Endodermal cell (in vitro differentiated cells): ENCODE measurements at places on chromosomes 7 and 10. TPM values are rescaled to one million over a fixed set of nuclear protein-coding genes. Genes with fewer than 3 reads are reported as not detected.
A peak's percentile ranks its signal among the peaks of the same experiment; 100 is the strongest.

- H3K27ac ChIP-seq = no peak overlapping the region
- peaks cover 3% of the 10 kb centered on the region for H3K4me1 ChIP-seq
- no peak overlapping the region for H3K4me3 ChIP-seq
- H3K36me3 ChIP-seq = no peaks in the 10 kb centered on the region
- DNase-seq = no peak
These were observed 25.4 kb downstream of the PDGFA start for GRCh38 chr7:494259-494687.

DNA sequence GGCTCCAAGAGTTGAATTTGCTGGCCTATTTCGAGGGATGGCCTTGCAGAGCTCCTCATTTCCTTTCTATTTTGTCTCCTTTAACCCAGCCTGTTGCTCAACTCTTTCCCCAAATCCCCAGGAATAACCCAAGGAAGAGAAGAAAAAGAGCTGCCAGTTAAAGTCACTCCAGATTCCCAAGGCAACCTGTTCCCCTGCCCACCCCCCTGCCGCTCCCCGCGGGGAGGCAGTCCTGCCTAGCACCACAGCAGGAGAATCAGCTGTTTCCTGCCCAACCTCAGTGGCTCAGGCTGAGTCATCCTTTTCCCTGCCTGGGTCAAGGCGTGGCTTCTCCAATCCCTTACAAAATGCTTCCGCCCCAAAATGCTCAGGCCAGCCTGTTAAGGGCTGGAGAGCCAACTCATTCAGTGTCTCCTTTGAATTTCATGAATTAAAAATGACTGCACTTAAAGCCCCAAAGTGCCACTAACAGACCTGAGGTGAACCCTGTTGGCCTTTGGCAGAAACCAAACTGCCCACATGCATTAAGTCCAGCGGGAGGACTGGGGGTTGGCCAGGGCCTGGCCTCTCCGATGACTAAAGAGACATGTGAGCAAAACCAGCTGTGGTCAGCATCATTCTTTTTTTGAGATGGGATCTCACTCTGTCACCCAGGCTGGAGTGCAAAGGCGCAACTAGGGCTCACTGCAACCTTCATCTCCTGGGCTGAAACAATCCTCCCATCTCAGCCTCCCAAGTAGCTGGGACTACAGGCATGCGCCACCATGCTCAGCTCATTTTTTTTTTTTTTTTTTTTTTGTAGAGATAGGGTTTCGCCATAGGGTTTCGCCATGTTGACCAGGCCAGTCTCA is 83.2 kb upstream of the KIF5B start:
- peaks cover 5% of the 10 kb centered on the region for H3K4me1 ChIP-seq
- no peak overlapping the region for H3K27ac ChIP-seq
- H3K4me3 ChIP-seq = no peak overlapping the region
- DNase-seq = peak; percentile 97
- H3K27me3 ChIP-seq = no peaks in the 10 kb centered on the region

DNA sequence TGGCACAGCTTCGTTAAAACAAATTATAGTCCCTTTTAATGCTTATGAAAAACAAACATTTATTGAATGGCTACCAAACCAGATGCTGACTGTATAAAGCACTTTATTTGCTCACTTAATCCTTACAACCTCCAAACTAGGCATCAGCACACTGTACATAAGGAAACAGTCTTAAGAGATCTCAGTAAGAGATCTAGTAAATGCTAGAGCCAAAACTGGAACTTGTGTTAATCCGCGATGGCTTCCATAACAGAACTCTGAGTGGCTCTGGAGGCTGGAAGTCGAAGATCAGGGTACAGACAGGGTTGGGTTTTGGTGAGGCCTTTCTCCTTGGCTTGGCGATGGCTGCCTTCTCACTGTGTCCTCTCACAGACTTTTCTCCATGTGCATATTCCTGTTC is 27.0 kb downstream of the PDZD8 start:
- H3K27me3 ChIP-seq = no peaks in the 10 kb centered on the region
- DNase-seq = no peak
- H3K27ac ChIP-seq = no peak overlapping the region

- no peak overlapping the region for H3K27ac ChIP-seq
- H3K4me1 ChIP-seq = no peaks in the 10 kb centered on the region
- no peaks in the 10 kb centered on the region for H3K27me3 ChIP-seq
- H3K36me3 ChIP-seq = no peaks in the 10 kb centered on the region
- peak; percentile 46 for DNase-seq
- no peak overlapping the region for H3K4me3 ChIP-seq
These were observed 83.1 kb downstream of the THSD7A start for GRCh38 chr7:11748884-11749283.

Gene SUMF2
- total RNA-seq = 124 and 133 TPM in 2 replicates

Gene C10orf105
- total RNA-seq = 0.19 to 0.57 TPM (median 0.33 TPM) in 3 replicates

Gene MCU
- total RNA-seq = 38.6 and 46.1 TPM in 2 replicates

DNA sequence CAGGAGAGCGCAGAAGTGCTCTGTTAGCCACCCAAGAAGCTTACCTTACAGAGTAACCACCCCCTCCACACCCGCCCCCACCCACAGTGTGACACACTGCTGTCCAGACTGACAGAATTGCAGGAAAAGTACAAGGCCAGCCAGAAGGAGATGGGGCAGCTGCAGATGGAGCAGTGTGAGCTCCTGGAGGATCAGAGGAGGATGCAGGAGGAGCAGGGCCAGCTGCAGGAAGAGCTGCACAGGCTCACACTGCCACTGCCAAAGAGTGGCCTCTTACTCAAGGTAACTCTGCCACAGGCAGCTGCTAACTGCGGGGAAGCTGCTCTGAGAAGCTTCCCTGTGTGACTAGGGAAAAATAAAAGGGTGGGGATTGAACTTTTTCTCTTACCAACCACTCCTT is 17.6 kb downstream of the CCDC136 start:
- no peak overlapping the region for H3K4me3 ChIP-seq
- no peaks in the 10 kb centered on the region for H3K27me3 ChIP-seq
- peaks cover 13% of the 10 kb centered on the region for H3K36me3 ChIP-seq
- H3K4me1 ChIP-seq = peaks cover 12% of the 10 kb centered on the region

GRCh38 chr10:125165584-125166573 is 5.5 kb upstream of the CTBP2 start:
- H3K36me3 ChIP-seq = no peaks in the 10 kb centered on the region
- DNase-seq = peak; percentile 34
- no peak overlapping the region for H3K4me3 ChIP-seq
- no peak overlapping the region for H3K27ac ChIP-seq

DNA sequence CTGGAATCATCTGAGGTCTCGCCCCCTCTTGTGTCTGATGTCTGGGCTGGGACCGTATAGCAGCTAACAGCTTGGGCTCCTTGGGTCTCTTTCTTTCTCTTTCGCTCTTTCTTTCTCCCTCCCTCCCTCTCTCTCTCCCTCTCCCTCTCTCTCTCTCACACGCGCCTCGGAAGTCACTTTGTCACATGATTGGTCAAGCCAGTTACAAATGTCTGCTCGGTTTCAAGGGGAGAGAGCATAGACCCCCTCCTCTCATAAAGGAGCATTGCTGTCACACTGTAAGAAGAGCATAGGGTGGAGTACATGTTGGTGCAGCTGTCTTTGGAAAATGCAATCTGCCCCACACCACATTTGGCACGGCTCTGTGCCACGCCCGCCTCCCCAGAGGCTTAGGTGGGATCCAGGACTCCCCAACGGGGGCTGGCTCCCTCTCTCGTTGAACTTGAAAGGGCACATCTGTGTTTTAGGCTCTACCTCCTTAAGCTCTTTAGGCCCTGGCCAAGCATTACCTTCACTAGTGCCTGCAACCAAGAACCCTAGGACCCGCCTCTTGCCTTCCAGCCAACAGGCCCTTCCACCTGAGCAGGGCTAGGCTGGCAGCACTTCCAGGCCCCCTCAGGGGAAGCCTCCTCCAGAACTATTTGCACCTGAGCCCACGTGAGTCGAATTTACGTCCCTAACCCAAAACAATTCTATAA is 61.9 kb upstream of the CACUL1 start:
- H3K27ac ChIP-seq = no peak overlapping the region
- no peaks in the 10 kb centered on the region for H3K4me1 ChIP-seq
- no peaks in the 10 kb centered on the region for H3K27me3 ChIP-seq
- no peak overlapping the region for H3K4me3 ChIP-seq
- DNase-seq = no peak

Gene FAM25G
- total RNA-seq = not detected in 3 replicates

GRCh38 chr7:140631021-140631420 is 9.6 kb downstream of the DENND2A start:
- no peak for DNase-seq
- no peak overlapping the region for H3K4me3 ChIP-seq
- H3K27me3 ChIP-seq = no peaks in the 10 kb centered on the region
- no peaks in the 10 kb centered on the region for H3K36me3 ChIP-seq
- H3K4me1 ChIP-seq = peaks cover 10% of the 10 kb centered on the region
- no peak overlapping the region for H3K27ac ChIP-seq

Gene CTNNA3
- 3.2 to 4.9 TPM (median 4.2 TPM) in 3 replicates for total RNA-seq

Gene ASZ1
- not detected in 2 replicates for total RNA-seq

- DNase-seq = no peak
- no peaks in the 10 kb centered on the region for H3K36me3 ChIP-seq
- no peaks in the 10 kb centered on the region for H3K27me3 ChIP-seq
- no peaks in the 10 kb centered on the region for H3K4me1 ChIP-seq
- H3K27ac ChIP-seq = no peak overlapping the region
These were observed 65.7 kb upstream of the KMT2C start for GRCh38 chr7:152501506-152501905.

Gene OR2A42
- total RNA-seq = not detected in 2 replicates

- no peaks in the 10 kb centered on the region for H3K4me1 ChIP-seq
- H3K36me3 ChIP-seq = no peaks in the 10 kb centered on the region
- H3K4me3 ChIP-seq = no peak overlapping the region
- H3K27ac ChIP-seq = no peak overlapping the region
- H3K27me3 ChIP-seq = no peaks in the 10 kb centered on the region
- DNase-seq = no peak
These were observed 1080.9 kb upstream of the C7orf33 start for GRCh38 chr7:147509541-147510200.

Gene TAC1
- total RNA-seq = not detected in 3 replicates

GRCh38 chr10:58177362-58177947 is 90.2 kb downstream of the IPMK start:
- no peaks in the 10 kb centered on the region for H3K36me3 ChIP-seq
- no peak overlapping the region for H3K27ac ChIP-seq
- no peaks in the 10 kb centered on the region for H3K4me1 ChIP-seq
- H3K27me3 ChIP-seq = no peaks in the 10 kb centered on the region

Gene RBM20
- 5.2 and 6.2 TPM in 2 replicates for total RNA-seq

- no peaks in the 10 kb centered on the region for H3K36me3 ChIP-seq
- H3K27ac ChIP-seq = no peak overlapping the region
- H3K27me3 ChIP-seq = peaks cover 20% of the 10 kb centered on the region
- H3K4me3 ChIP-seq = no peak overlapping the region
These were observed 18.6 kb downstream of the ST7 start for GRCh38 chr7:116971869-116972268.

Gene TAS2R4
- total RNA-seq = 1.3 to 2.8 TPM (median 2.5 TPM) in 3 replicates

GRCh38 chr10:846126-846685 is 85.3 kb downstream of the LARP4B start:
- H3K4me3 ChIP-seq = no peak overlapping the region
- DNase-seq = no peak
- H3K27ac ChIP-seq = no peak overlapping the region
- H3K36me3 ChIP-seq = peaks cover 72% of the 10 kb centered on the region
- no peaks in the 10 kb centered on the region for H3K4me1 ChIP-seq
- no peaks in the 10 kb centered on the region for H3K27me3 ChIP-seq

DNA sequence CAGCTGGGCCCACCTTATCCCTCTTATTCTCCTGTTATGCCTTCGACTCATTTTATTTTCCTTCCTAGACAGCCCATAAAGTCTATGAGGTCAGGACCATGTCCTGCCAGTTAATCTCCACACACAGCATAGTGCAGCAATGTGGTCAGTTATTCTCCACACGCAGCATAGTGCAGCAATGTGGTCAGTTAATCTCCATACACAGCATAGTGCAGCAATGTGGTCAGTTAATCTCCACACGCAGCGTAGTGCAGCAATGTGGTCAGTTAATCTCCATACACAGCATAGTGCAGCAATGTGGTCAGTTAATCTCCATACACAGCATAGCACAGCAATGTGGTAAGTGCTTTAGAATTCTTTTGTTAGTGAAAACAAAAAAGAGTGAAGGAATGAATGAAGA is 77.8 kb downstream of the TEX36 start:
- H3K36me3 ChIP-seq = no peaks in the 10 kb centered on the region
- H3K27ac ChIP-seq = no peak overlapping the region
- no peak overlapping the region for H3K4me3 ChIP-seq
- no peaks in the 10 kb centered on the region for H3K4me1 ChIP-seq

- H3K36me3 ChIP-seq = no peaks in the 10 kb centered on the region
- no peak overlapping the region for H3K4me3 ChIP-seq
These were observed 434.7 kb downstream of the TNS3 start for GRCh38 chr7:47147213-47147631.

DNA sequence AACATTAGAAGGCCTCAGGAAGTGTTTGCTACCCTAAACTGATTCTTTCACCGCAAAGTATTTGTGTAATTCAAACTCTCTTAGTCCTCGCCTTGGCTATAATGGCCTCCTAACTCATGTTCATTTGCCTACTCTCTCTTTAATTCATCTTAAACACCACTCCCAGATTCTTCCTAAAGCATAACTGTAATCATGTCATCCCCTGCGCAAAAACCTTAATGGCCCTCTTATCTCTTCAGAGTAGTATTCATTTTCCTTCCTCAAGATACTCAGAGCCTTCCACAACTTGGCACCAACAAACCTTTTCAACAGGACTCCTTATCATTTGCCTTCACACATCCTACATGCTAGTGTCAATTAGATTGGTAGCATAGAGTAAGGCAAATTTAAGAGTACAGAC is 42.9 kb downstream of the CSTF2T start:
- H3K36me3 ChIP-seq = no peaks in the 10 kb centered on the region
- no peak overlapping the region for H3K27ac ChIP-seq
- DNase-seq = no peak
- H3K4me3 ChIP-seq = no peak overlapping the region
- H3K27me3 ChIP-seq = no peaks in the 10 kb centered on the region

DNA sequence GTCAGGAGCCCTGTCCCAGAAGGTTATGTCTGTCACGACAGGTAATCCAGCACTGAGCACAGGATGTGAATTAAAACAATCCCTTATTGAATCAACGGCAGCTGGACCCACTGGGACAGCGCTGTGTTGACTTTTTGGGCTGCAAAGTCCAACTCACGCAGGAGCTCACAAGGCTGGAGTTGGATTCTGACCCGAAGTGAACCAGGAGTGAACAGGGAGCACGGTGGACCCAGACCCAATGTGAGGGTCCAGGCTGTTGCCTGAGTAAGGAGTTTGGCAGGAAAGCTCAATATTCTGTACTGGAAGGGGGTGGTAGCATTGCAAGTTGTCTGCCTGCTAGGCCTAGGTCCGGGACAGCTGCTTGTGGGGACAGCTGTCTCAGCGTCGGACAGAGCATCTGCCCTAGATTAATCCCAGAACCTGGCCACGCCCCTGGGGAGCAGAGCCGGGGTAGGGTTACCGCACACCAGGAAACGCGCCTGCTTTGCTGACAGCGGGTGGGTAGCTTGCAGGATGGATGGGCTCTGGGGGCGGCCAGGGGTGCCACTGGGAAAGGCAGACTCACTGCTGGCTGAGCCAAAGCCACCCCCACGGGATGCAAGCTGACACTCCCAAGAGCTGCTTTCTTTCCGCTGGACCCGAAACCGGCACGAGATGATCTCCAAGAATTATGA is 24.0 kb downstream of the COL26A1 start:
- no peaks in the 10 kb centered on the region for H3K27me3 ChIP-seq
- H3K36me3 ChIP-seq = no peaks in the 10 kb centered on the region
- peak; percentile 65 for DNase-seq

- H3K4me1 ChIP-seq = no peaks in the 10 kb centered on the region
- H3K4me3 ChIP-seq = no peak overlapping the region
These were observed 51.9 kb downstream of the SORBS1 start for GRCh38 chr10:95509251-95509650.
